ENCODE measurements at places on chromosomes 1 and 21.

DNA sequence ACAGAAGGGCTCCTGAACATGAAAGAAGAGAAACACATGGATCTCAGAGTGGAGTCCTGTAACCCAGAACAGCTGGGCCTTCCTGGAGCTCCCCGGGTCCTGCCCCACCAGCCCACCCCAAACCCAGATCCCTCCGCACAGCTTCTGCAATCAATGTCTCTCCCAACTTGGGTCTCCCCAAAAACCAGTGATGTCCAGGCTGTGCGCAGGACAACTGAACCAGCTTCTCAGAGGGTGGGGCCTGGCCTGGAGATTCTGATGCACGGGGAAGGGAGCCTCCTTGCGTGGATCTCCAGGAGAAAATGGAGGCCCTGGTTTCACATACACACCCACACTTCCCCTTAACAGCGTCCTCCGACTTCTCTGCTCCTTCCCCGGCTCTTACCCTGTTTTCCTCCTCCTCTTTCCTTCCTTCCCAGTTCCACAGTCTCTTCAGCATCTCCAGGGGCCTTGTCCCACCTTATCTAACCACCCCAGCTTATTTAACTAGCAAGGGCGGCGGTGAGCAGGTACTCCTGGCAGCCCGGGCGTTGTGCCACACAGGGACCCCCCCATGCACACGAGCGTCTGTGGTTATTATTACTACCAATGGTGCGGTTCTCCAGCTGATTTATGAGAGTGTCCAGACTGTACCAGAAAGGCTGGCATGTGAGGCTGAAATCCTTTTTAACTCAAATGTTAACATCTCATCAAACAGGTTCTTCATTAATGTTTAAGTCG lies 11.2 kb upstream of the MX2 start:
- no peak for DNase-seq

- no peak for DNase-seq
These were observed 465 bp downstream of the HUNK start for GRCh38 chr21:31873275-31873695.

DNA sequence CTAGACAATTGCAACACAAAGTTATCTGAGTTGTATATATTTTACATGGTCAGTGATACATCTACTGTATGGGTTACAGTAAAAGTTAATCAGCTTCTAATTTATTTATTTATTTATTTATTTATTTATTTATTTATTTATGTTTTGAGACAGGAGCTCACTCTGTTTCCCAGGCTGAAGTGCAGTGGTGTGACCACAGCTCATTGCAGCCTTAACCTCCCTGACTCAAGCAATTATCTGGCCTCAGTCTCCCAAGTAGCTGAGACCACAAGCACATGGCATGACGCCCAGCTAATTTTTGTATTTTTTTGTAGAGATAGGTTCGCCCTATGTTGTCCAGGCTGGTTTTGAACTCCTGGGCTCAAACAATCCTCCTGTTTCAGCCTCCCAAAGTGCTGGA lies 241.6 kb downstream of the PTPRC start:
- DNase-seq, result no peak

GRCh38 chr1:118155106-118155505 lies 29.9 kb downstream of the SPAG17 start:
- no peak for DNase-seq

GRCh38 chr1:24119489-24119858 lies 7.5 kb upstream of the MYOM3 start:
- no peak for DNase-seq

DNA sequence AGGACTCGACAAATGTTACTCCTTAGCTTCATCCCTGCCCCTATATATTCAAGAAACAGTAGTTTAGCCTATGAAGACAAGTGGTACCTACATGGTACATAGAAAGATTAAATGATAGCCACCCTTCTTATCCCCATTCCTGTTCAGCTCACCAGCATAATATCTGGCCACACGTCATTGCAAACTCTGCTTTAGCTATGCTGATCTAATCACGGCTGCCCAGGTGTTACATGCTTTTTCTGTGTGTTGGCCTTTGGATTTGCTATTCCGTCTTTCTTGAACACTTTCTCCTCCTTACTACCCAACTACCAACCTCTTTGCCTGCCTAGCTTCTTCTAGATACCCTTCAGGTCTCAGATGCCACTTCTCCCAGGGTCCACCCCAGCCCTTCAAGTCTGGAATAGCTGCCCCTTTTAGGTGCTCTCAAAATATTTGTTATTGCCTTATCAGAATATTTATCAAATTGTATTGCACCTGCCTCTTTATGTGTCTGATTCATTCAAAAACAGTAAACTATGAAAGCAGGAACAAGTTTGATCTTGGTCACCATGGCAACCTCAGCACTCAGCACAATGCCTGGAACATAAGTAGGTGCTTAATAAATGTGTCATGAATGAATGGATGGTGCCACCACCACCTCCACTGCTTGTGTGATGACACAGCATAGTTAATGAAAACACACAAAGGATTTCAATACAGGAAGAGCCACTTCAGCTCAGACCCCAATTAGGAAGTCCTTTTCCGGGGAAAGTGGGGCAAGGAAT lies 11.4 kb upstream of the DNASE2B start:
- DNase-seq, result no peak

GRCh38 chr21:33380483-33380998 lies 22.7 kb upstream of the IFNGR2 start:
- peak; percentile 70 for DNase-seq

- DNase-seq, result no peak
These were observed 8.1 kb downstream of the DNASE2B start for GRCh38 chr1:84406346-84406861.

DNA sequence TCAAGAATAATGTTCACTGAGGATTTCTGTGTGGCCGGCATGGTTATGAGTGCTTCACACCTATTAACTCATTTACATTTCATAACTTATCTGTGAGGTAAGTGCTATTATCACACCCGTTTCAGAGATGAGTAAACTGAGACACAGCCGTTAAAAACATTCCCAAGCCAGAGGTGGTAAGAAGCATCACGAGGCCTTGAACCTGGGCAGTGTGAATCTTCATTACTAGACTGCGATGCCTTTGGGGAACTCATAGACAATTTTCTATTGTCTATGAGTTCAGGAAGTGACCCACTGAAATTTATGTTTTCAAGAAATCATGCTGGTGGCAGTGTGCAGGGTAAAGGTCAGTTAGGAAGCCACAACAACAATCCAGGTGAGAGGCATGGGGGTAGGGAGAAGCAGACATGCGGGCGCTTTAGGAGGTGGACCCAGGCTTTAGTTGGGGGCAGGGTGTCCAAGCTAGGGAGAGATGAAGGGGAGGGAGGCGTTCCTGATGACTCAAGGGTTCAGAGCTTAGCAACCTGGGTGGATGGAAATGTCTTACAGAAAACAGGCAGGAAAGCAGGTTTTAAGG lies 14.5 kb downstream of the GNG12 start:
- DNase-seq, result no peak

DNA sequence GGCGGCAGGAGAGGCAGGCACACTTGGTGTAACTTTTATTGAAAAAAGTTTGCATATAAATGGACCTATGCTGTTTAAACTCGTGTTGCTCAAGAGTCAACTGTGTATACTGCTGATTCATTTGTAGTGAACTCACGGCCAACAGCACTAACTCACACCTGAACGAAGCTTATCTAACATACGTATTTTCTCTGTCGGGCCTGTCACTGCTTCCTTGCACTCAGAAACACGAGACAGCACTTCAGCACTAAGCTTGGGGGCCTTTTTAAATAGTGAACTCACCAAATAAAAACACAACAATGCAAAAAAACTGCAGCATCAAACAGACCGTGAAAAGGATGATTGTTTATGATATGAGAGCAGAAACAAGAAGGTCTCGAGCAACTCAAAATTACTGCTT lies 58.9 kb upstream of the NEK2 start:
- DNase-seq, result no peak

DNA sequence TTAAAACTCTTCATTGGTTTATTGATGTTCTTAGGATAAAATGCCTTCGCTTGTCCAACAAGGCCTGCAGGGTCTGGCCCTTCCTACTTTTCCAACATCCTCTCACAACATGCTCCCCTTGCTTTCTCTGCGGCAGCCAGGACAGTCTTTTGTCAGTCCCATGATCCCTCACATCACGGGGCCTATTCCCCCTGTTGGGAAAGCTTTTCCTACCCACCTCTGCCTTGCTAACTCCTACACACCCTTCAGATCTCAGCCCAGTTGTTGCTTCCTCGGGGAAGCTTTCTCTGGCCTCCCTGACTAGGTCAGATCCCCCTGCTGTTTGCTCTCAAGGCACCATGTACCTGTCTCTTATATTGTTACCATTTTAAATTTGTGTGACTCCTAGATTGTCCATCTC lies 19.0 kb downstream of the DLGAP3 start:
- no peak for DNase-seq

DNA sequence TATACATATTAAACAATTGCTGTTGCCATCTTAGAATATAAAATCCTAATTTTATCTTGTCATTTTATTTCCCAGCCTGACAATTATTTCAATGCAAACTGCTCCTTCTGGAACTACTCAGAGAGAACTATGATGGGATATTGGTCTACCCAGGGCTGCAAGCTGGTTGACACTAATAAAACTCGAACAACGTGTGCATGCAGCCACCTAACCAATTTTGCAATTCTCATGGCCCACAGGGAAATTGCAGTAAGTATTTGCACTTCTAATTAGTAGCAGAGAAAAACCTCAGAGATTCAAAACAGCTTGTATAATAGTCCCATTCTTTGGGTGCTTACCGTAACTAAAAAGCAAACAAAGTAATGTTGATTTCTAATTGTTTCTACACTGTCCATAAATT lies 167.2 kb downstream of the ADGRL2 start:
- no peak for DNase-seq

- DNase-seq, result no peak
These were observed 56.8 kb upstream of the ABCG1 start for GRCh38 chr21:42161956-42162681.

DNA sequence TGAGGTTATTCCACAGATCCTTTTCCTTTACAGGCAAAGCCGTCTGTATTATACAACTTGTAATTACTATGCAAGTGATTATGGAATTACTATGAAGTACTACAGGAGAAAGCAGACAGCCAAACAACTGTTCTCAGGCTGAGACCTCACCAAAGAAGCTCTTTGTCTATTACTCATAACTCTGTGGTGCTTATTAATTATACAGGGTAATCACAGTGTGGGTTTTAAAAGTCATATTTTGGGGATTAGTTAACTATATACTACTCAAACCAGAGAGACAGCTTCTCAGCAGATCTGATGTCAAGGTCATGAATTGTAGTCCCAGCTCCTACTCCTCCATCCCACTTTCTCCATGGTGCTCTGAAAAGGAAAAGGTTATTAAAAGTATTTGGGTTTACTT lies 49.6 kb downstream of the CTTNBP2NL start:
- DNase-seq, result no peak

GRCh38 chr1:16921391-16922185 lies at the start of gene CROCC:
TSS of gene CROCC (plus strand) at chr1:16921931. CDS start at chr1:16922019, 88 bp downstream.
- DNase-seq, result no peak

GRCh38 chr1:88321706-88322105 lies 362.4 kb upstream of the PKN2 start:
- DNase-seq, result no peak

- DNase-seq, result no peak
These were observed 49.0 kb upstream of the ASB17 start for GRCh38 chr1:75980972-75981897.

GRCh38 chr1:2961081-2961480 lies 60.2 kb upstream of the ACTRT2 start:
- DNase-seq, result no peak

- DNase-seq, result no peak
These were observed 42.3 kb downstream of the PAFAH2 start for GRCh38 chr1:25955553-25955952.

GRCh38 chr1:163674236-163674635 lies 352.5 kb downstream of the NUF2 start:
- no peak for DNase-seq

DNA sequence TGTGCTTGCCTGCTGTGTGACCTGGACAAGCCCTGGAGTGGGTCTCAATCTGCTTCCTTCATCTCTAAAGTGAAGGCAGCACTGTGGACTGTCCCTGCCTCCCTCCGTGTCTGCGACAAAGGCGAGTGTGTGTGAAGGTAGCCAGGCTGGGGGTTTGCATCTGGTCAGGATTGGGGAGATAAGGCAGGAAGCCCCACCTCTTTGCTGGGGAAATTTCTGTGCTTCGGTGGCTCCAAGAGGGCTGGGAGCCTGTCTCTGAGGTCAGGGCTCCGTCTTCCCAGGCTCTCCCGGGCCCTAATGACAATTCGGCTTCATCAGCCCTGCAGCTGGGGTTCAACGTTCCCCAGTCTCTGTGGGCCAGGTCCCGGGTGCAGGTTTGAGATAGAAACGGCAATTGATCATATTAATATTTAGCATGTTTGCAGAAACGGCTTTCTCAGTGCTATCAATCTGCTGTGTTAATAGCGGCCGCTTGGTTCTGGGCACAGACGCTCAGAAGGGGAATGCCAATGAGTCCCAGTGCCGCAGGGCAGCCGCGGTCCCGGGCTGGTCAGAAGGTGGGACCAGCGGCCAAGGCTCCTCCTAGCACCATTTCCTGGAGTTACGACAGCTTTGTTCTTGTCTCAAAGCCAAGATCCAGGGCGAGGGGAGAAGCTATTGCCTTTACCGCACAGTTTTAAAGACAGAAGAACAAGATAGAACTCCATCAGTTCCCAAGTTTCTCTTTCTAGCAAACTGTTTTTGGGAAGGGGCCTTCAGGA lies 105.7 kb downstream of the PRDM16 start:
- peak; percentile 44 for DNase-seq

GRCh38 chr1:86296305-86297205 lies 99.6 kb downstream of the ODF2L start:
- no peak for DNase-seq

GRCh38 chr1:206952171-206952570 lies 5.9 kb upstream of the PIGR start:
- no peak for DNase-seq

DNA sequence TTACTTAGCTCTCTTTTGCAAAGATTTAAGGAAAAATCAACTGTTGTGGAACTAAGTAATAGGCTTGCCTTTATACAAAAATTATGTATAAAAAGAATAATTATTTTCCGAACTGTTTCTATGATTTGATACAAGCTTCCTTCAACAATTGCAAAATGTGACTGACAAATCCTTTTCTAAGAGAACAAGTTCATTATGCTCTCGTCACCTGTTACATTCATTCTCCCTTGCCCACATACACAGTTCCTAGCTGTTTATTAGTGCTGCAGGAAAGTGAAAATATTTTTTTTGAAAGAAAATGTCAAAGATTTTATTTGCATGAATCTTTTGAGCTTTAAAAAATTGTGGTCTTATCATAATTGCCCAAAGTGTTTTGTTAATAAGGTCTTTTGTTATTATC lies 466.2 kb downstream of the USP25 start:
- no peak for DNase-seq
